ENCODE measurements at places on chromosomes 2 and 18. TPM values are rescaled to one million over a fixed set of nuclear protein-coding genes. Genes with fewer than 3 reads are reported as not detected.

NYAP2 gene
- not detected for total RNA-seq

SPDYA gene
- total RNA-seq = 0.53 TPM

TMEM163 gene
- total RNA-seq = 0.08 TPM

ACTR3 gene
- total RNA-seq = 265 TPM

CYB5A gene
- total RNA-seq = 164 TPM

NTSR2 gene
- not detected for total RNA-seq

SCN7A gene
- total RNA-seq = not detected

All from smooth muscle cell of the coronary artery (primary cell).